ENCODE measurements at places on chromosomes 11 and 22.

GRCh38 chr11:77981346-77981947 lies 13.0 kb downstream of the INTS4 start:
- no peak for DNase-seq

GRCh38 chr22:29011240-29012100 lies 50.2 kb downstream of the C22orf31 start:
- DNase-seq, result no peak

- DNase-seq, result no peak
These were observed 6.1 kb downstream of the FLRT1 start for GRCh38 chr11:64041846-64042245.

GRCh38 chr11:83191986-83192385 lies 1.5 kb upstream of the ANKRD42 start:
- no peak for DNase-seq

GRCh38 chr22:49512487-49513165 lies 315.0 kb downstream of the BRD1 start:
- DNase-seq, result no peak

- DNase-seq, result no peak
These were observed 70.5 kb downstream of the DKK3 start for GRCh38 chr11:11937957-11938356.

DNA sequence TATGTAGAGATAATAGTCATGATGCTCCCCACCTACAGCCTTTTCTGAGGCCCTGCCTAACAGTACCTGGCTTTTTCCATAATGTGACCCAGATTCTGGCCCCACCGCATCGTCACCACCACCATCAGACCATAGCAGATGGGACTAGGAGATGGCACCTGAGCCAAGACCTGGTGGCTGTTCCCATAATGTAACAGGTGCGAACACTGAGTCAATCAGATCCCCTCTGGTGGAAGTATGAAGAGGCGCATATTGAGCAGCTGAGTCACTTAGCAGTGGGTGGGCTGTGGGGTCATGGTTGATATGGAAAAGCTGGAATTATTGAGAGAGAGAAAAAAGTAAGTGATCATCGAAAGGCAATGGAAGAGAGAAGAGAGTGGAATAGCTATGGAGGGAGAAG lies 578.0 kb upstream of the CADM1 start:
- no peak for DNase-seq

DNA sequence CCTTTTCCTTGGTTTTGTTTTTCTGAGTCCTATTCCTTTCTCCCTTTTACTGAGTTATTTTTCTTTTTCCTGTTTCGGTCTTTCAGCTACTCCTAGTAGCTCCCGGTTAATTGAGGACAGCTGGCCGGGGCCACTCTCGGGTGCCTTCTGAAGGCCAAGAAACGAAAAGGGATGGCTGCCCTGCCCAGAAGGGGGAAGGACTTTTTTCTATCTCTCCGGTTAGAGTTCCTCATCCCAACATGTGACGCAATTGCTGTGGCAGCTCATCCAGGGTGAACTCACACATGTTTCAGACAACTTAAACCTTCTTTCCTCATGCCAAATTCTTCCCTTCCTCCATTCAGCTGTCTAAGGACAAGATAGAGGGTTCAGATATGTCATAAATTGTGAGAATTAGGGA lies 83.6 kb downstream of the PIWIL4 start:
- no peak for DNase-seq

All from NCI-H446 (cell line).